Nucleus accumbens (tissue), 56 donors: ENCODE measurements at places on chromosomes 16 and 17.

GRCh38 chr16:76428858-76429257 is 151.7 kb downstream of the CNTNAP4 start:
- DNase-seq: no peak

DNA sequence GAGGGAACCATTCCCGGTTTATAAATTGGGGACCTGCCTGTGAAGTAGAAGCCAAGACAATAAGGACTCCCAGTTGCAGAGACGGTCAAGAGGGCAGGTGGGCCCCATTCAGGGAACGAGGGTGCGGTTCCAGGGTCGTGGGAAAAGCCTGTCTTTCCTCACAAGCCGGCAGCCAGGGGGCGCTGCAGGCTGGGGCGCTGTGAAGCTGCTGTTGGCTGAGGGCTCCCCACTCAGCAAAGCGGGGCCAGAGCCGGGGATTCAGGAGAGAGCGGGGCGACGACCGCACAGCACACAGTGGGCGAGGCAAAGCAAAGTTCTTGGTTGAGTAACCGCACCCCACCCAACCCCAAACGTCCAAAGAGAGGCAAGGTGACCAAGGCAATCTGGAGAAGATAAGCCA is 24.9 kb downstream of the CDRT15 start:
- DNase-seq: peak; percentile 31

DNA sequence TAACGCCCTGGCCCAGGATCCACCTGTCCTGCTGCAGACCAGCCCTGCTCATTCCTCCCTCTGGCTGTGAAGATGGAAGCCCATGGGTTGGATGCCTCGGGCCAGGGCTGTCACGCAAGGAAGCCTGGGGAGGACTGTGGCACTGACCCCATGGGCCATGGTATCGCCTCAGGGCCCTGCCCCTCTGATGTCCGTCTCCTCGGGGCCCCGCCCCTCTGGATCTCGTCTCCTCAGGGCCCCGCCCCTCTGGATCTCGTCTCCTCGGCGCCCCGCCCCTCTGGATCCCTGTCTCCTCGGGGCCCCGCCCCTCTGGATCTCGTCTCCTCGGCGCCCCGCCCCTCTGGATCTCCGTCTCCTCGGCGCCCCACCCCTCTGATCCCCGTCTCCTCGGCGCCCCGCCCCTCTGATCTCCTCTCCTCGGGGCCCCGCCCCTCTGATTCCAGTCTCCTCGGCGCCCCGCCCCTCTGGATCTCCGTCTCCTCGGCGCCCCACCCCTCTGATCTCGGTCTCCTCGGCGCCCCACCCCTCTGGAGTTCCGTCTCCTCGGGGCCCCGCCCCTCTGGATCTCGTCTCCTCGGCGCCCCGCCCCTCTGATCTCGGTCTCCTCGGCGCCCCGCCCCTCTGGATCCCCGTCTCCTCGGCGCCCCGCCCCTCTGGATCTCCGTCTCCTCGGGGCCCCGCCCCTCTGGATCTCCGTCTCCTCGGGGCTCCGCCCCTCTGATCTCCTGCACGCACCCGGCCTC is 24.0 kb downstream of the METRNL start:
- DNase-seq: no peak

DNA sequence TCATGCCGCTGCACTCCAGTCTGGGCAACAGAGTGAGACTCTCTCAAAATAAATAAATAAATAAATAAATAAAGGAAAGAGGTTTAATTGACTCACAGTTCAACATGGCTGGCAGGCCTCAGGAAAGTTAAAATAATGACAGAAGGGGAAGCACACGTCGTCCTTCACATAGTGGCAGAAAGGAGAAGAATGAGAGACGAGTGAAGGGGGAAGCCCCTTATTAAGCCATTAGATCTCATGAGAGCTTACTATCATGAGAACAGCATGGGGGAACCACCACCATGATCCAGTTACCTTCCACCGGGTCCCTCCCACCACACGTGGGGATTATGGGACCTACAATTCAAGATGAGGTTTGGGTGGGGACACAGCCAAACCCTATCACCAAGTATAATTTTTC is 54.5 kb downstream of the PAFAH1B1 start:
- DNase-seq: no peak

DNA sequence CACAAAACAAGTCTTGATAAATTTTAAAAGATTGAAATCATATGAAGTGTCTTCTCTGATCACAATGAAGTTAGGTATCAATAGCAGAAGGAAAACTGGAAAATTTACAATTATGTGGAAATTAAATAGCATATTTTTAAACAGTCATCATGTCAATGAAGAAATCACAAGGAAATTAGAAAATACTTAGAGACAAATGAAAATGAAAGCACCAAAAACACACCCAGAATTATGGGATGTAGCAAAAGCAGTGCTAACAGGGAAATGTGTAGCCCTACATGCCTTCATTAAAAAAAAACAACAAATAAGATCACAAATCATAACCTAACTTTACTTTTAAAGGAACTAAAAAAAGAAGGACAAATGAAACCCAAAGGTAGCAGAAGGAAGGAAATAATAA is 7.5 kb upstream of the IL21R start:
- no peak for DNase-seq

- DNase-seq: peak; percentile 42
Measured at GRCh38 chr16:8641671-8642070, 20.2 kb downstream of the METTL22 start.

- DNase-seq: no peak
Measured at GRCh38 chr17:66959641-66960375, 4.7 kb upstream of the CACNG4 start.

DNA sequence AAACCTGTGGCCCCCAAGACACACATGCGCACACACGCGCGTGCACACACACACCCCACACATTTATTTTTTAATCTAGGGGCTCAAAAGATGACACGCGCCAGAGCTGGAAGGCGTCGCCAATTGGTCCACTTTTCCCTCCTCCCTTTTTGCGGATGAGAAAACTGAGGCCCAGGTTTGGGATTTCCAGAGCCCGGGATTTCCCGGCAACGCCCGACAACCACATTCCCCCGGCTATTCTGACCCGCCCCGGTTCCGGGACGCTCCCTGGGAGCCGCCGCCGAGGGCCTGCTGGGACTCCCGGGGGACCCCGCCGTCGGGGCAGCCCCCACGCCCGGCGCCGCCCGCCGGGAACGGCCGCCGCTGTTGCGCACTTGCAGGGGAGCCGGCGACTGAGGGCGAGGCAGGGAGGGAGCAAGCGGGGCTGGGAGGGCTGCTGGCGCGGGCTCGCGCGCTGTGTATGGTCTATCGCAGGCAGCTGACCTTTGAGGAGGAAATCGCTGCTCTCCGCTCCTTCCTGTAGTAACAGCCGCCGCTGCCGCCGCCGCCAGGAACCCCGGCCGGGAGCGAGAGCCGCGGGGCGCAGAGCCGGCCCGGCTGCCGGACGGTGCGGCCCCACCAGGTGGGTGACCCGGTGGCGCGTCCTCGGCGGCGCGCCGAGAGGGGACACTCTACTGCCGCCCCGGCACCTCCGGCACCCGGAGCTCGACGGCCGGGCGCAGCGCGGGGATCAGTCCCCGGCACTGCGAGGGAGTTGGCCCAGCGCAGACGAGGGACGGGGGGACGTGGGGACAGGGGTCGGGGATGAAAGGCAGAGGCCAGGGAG is at the start of gene STAT5A:
Gene STAT5A (plus strand): TSS at position 522 of the 826 bp plus-strand sequence. CDS start 914 bp downstream, outside the sequence.
- peak; percentile 58 for DNase-seq

DNA sequence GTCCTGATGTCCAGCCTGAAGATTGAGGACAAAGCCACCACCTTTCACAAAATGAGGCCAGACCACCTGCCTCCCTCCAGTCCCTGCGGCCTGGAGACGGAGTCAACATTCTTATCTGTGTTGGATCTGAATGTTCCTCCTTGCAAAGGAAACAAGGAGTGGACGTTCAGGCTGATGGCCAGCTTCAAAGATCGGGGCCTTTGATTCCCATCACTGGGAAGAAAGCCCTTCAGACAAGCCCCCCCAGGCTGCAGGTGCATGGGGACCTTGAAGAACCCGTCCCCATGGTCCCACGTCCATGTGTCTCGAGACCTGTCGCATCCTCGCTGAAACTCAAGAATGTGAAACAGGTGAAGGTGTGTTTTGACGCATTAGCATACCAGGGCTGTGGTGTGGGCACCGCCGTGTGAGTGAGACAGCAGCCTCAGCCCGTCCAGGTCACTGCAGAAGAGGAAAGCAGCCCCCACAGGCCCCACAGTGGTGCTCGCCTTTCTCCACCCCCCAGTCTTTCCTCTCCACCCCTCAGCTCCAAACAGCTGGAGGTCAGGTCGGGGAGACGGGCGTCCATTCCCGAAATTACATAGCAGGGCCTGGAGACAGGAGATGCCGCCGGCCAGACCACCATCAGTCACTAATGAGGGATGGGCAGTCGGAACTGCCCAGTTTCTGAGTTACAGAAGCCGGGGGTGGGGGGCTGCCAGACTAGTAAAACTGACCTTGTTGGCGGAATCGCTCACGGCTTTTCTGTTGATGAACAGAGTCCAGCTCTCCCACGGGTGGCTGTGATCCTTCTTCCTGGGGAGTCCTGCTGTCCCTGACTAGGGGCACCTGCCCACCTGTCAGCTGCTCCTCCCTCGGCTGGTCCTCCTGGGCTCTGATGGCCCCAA is 877 bp upstream of the CSNK1D start:
- no peak for DNase-seq

DNA sequence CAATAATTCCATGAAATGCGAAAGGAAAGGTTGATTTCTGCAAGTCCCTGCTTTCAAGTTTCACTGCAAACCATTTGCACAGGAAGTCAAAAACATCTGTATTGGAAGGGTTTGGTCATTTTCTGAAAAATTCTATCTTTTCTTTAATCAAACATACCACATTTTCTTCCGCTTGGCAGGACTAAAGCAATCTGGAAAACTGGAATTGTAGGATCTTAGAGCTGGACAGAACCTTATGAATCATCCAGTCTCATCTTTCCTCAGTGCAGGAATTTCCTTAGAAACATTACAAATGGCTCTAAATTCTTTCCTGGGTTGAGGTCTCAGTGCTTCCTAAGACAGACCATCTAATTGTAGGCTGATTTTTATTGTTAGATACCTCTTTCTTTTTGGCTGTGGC is 111.5 kb upstream of the ELAC2 start:
- no peak for DNase-seq

GRCh38 chr16:30358577-30358936 is 3.4 kb upstream of the CD2BP2 start:
- DNase-seq: no peak

GRCh38 chr16:48946686-48947370 is 334.8 kb downstream of the CBLN1 start:
- DNase-seq: no peak

GRCh38 chr17:63573634-63574033 is 23.4 kb downstream of the DCAF7 start:
- no peak for DNase-seq

- no peak for DNase-seq
Measured at GRCh38 chr17:4540224-4540651, 14.9 kb downstream of the MYBBP1A start.

DNA sequence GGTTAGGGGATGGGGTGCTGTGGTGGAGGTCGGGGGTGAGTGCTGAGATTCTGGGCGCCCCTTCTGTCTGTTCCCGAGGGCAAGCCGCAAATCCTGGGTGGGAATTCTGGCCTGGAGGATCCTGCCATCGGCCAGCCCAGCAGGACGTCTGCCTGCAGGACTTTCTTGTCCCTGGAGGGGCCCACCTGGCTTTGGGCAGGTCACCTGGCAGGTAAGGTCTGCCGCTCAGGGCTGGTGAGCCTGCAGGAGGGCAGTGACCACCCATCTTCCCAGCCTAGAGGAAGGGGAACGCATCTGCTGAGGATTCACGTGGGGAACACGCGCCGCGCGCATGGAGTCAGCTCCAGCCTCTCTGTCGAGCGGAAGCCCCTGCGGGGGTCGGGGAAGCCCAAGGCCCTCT is 5.4 kb downstream of the RNF222 start:
- DNase-seq: no peak

- no peak for DNase-seq
Measured at GRCh38 chr16:81707411-81708265, 71.5 kb upstream of the PLCG2 start.

- no peak for DNase-seq
Measured at GRCh38 chr17:15883617-15884111, 61.3 kb upstream of the ADORA2B start.

GRCh38 chr16:87571868-87572244 is 30.5 kb upstream of the JPH3 start:
- DNase-seq: no peak

- DNase-seq: no peak
Measured at GRCh38 chr17:77905766-77906165, 52.7 kb upstream of the TNRC6C start.

GRCh38 chr16:8436931-8437330 is 153.4 kb downstream of the TMEM114 start:
- DNase-seq: no peak

DNA sequence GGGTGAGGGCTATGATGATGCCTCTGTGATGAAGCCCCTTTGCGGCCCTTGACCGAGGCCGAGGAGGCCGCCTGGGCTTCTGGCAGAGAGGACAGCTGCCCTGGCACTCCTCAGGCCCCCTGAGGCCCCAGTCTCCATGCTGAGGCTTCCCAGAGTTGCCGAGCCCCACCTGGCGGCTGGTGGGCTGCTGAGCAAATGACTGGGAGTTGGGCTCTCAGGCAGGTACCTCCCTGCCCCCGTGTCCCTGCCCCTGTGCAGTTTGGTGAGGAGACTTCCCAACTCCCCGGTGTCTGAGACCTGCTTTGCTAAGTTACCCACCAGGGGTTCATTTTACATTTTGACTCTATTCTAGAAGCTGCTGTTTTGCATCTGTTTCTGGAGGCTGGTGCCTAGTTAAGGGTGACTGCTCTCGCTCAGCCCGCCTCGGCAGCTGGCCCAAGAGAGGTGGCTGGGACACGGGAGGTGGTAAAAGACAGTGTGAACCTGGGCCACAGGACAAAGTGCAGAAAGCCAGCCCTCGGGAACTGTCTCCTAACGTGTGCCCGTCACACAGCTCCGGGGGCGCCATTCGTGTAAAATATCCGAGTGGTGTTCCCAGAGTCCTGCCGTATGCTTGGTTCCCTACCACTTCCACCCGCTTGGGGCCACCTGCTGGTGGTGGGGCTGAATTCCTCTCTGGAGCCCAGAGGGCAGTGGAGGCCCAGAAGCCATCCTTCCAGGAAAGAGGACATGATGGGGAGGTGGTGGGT is 134.5 kb downstream of the RAB11FIP4 start:
- DNase-seq: no peak

- peak; percentile 65 for DNase-seq
Measured at GRCh38 chr17:72592242-72592966, 471.6 kb downstream of the SOX9 start.

- no peak for DNase-seq
Measured at GRCh38 chr16:17607609-17608008, 136.8 kb upstream of the XYLT1 start.

- no peak for DNase-seq
Measured at GRCh38 chr17:58084317-58084981, 1.2 kb downstream of the DYNLL2 start.

DNA sequence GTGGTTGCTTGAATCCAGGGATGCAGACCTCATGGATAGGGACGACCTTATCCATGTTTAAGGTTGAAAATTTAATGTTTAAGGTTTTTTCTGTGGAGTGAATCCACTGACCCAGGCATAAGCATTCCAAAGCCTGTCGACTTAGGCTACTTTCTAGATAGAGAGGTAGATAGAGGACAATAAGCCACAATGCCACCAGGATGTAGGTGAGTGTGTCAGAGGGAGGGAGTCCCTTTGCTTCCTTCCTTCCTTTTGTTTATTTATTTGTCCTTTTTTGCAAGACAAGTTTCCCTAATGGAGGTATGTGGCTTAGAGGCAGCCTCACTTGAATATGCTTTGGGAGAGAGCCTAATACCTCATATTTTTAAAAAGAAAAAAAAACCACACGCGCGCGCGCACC is 834.2 kb upstream of the SOX9 start:
- DNase-seq: no peak

GRCh38 chr16:89473791-89474414 is 16.5 kb downstream of the ANKRD11 start:
- no peak for DNase-seq
